ENCODE measurements at places on chromosomes 3 and 15.

DNA sequence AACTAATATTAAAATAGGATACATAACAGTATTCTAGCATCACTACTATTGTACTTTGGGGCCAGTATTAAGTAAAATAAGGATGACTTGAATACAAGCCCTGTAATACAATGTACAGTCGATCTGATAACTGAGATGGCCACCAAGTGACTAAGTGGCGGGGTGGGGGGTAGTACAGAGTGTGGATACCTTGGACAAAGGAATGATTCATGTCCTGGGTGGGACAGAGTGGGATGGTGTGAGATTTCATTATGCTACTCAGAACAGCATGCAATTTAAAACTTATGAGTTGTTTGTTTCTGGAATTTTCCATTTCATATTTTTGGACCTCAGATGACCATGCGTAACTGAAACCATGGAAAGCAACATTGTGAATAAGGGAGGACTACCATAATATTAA lies 46.0 kb downstream of the SLC7A14 start:
- no peak for DNase-seq

- DNase-seq: no peak
Observed at GRCh38 chr3:21544076-21544462, 206.9 kb downstream of the ZNF385D start.

GRCh38 chr3:58608648-58609047 lies 31.5 kb upstream of the FAM107A start:
- no peak for DNase-seq

DNA sequence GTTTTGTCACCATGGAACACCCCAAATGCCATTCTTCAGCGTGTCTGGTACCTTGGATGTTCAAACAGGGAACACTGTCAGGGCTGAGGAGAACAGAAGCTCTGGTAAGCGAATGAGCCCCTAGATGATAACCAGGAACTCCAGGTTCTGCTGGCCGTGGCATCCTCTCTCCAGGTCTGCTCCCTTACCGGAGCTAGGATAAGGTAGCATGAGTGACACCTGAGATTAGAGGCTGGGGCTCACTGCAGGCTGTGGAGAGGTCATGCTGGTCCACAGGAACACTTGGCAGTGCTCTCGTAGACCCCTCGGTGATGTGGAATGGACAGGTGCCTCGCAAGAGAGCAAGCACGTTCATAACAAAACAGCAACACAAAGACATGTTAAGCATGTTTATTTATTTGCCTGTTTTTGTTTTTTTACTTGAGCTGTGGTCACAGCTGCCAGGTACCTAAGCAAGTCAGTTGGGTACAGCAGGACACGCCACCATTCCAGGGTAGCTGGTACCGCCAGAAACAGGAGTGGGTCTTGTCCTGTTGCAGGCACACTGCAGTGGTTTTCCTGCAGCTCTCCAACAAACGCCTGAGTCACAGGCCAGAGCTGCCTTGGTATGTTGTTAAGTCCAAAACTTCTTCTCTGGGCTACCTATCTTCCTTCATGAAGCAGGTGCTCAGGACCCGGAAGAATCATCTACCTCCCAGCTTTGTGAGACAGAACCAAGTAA lies 4.6 kb downstream of the RBM15B start:
- DNase-seq: no peak

DNA sequence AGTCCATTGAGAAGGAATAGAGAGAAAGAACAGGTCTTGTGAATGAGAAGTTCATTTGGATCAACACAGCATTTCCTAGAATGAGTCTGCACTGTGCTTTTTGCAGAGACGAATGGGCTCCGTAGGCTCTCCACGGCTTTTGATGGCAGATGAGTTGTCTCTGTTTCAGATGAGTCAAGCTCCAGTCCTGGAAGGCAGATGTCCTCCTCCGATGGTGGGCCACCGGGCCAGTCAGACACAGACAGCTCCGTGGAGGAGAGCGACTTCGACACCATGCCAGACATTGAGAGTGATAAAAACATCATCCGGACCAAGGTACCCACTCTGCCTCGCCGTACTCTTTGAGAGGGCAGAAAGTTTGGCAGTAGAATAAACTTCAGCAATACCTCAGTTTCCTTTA lies 70.5 kb downstream of the SIDT1 start:
- no peak for DNase-seq

GRCh38 chr15:100134089-100134583 lies 207.6 kb downstream of the ADAMTS17 start:
- no peak for DNase-seq

DNA sequence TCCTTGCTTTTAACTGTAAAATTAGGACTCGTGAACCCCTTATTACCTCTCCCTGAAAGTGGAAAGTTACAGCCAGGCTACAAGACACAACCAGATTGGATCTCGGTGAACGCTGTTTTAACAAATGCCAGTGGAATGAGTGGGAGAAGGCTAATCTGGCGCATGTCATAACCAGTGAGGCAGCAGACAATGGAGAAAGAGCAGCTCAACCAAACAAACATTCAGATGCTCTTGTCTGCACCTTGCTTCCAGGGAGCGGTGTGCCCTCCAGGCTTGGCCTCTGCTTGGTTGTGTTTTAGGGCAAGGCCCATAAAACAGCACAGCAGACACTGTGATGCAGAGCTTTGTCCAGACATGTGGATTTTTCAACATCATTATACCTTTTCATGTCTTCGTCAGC lies 45.9 kb upstream of the ATP1B3 start:
- DNase-seq: no peak

DNA sequence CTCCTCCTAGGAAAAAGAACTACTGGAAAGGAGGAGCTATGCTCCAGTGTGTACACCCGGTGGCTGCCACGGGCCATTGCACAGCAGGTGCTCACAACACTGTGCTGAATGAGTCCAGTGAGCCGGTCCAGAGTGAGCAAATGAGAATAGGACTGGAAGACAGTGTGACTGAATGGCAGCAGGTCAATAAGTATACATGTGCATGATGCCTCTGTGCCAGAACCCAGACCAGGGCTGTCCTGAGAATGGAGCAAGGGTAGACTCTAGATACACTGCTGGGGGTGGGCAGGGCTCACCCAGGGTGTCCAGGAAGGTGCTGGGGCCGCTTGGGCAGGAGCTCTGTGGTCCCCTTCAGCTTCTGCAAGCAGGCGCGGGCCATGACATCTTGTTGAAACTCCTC lies 8.3 kb downstream of the POLG start:
- no peak for DNase-seq
